ENCODE measurements at places on chromosomes 4 and X.

DNA sequence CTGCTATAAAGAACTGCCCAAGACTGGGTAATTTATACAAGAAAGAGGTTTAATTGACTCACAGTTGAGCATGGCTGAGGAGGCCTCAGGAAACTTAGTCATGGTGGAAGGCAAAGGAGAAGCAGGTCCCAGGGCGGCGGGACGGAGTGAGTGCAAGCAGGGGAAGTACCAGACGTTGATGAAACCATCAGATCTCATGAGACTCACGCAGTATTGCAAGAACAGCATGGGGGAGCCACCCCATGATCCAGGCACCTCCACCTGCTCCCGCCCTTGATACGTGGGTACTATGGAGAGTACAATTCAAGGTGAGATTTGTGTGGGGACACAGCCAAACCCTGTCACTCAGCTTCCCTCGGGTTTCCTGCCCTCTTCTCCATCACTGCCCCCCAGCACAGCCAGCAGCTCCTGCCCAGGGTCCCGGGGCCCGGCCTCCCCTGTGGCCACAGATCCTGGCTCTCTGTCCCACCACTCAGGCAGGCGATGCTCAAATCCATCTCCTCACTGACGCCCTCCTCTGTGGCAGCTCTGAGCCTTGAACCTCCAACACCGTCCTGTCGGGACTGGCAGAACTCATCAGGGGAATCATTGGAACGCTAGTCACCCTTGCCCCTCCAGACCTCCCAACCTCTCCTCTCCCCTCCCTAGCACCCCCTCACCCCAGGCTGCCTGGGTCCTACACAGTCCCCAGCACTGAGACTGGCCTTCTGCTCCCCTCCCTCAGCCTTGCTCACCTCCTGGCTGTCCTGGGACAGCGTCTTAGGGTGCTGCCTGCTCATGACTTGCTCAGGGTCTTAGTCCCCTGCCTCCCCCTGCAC is 37.6 kb downstream of the FGFRL1 start:
- DNase-seq, result no peak

DNA sequence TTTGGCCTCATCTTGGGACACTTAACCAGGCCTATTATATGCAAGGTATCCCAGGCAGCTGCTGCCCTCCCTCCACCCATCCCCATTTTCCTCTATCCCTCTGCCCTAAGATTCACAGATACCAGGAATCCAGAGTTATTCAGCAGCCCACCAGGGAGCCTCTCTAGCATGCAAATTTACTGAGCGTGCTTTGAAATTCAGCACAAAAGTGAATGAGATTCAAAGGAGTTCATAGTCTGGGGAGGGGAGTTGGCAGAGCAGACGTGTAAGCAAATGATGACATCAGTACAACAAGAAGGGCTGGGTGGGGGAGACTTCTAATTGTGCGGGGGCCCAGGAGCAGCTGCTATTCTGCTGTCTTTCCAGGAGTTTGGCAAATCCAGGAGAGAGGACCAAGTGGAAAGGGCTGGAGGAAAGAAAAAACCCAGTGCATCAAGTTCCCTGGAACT is 1.7 kb upstream of the MTM1 start:
- DNase-seq, result no peak

DNA sequence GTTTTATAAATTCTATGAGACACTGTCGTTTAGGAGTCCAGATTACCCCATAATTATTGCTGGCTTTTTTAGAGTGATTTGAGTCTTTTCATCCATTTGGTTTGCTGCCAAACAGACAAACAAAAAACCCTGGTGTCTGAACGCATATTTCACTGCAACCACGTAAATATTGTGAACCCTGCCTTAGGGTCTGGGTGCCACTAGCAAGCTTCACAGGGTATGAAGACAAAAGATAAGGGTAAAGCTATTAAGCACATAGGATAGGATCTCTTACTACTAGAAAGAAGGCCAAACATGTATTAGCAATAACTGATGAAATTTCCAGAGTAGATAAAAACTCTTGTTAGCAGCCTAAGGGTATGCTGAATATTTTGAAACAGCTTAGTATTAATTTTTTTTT is 143.3 kb downstream of the BANK1 start:
- no peak for DNase-seq

- no peak for DNase-seq
These were observed 20.9 kb downstream of the SPIN3 start for GRCh38 chrX:56974408-56974807.

DNA sequence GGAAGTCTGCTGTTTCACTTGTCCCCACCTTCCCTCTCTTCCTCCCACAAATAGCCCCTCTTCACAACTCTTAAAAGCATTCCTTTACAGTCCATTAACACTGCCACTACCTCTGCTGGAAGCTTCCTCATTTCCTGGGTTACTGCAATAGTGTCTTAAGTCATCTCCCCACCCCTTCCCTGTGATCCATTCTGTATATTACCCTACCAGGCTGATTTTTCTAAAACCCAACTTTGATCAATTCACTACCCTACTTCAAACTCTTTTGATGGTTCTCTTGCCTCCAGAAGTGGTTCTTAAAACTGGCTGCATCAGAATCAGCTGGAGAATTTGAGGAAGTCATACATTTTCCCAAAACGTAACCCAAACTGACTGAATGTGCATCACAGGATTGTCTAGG is 8.8 kb upstream of the XIAP start:
- DNase-seq, result no peak

DNA sequence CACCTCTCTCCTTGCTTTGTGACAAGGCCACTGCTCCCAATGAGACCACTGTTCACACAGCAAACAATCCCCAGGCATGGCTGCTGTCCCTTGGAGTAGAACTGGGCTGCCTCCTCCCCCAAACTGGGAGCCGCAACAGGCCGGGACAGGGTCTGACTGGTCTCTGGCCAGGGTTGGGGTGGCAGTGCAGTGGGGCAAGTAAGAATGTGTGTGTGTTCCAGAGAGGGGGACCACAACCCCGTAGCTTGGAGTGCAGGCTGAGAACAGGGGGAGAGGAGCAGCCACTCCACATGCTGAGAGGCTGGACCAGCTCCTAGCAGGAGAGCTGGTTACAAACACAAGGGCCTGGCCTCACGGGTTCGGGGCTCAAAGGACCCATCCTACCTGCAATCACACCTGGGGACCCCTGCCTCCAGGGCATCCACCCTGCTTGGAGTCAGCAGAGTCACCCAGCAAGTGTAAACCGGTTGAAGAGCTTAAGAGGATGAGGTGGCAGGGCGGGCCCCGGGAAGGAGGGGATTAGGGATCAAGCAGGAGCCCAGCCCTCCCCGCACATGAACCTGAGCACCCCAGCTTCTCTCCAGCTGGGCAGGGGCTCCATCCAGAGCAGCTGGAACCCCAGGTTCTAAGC is 3.8 kb upstream of the ZNF185 start:
- DNase-seq, result no peak

GRCh38 chr4:139476363-139476762 is 22.4 kb downstream of the RAB33B start:
- no peak for DNase-seq

All from tibial artery (tissue), 4 donors.